ENCODE measurements at places on chromosomes 11 and 22. TPM values are rescaled to one million over a fixed set of nuclear protein-coding genes. Genes with fewer than 3 reads are reported as not detected.

ANGPTL5 gene
- polyA plus RNA-seq, result 0.38 TPM

PDE3B gene
- 0.96 TPM for polyA plus RNA-seq

VWCE gene
- polyA plus RNA-seq, result 11.0 TPM

MCAM gene
- polyA plus RNA-seq, result 223 TPM

TRIM6 gene
- 1.4 TPM for polyA plus RNA-seq

NPTXR gene
- 4.9 TPM for polyA plus RNA-seq

HBB gene
- polyA plus RNA-seq, result 273 TPM

CENPM gene
- 5.3 TPM for polyA plus RNA-seq

IL18 gene
- 0.40 TPM for polyA plus RNA-seq

TENM4 gene
- 5.2 TPM for polyA plus RNA-seq

INS gene
- polyA plus RNA-seq, result not detected

KRTAP5-8 gene
- polyA plus RNA-seq, result not detected

RAPSN gene
- 93.1 TPM for polyA plus RNA-seq

MFRP gene
- polyA plus RNA-seq, result not detected

TIRAP gene
- polyA plus RNA-seq, result 9.2 TPM

SUSD2 gene
- 0.91 TPM for polyA plus RNA-seq

TAGLN gene
- polyA plus RNA-seq, result 75.4 TPM

OR8D4 gene
- polyA plus RNA-seq, result 0.06 TPM

DCDC1 gene
- 0.29 TPM for polyA plus RNA-seq

MPST gene
- polyA plus RNA-seq, result 42.7 TPM

CD248 gene
- 76.4 TPM for polyA plus RNA-seq

ATG2A gene
- polyA plus RNA-seq, result 12.0 TPM

HMOX1 gene
- 12.3 TPM for polyA plus RNA-seq

ALX4 gene
- 2.4 TPM for polyA plus RNA-seq

SNX15 gene
- 25.1 TPM for polyA plus RNA-seq

OSBP2 gene
- polyA plus RNA-seq, result 5.0 TPM

APOL5 gene
- polyA plus RNA-seq, result 1.5 TPM

CCDC89 gene
- 2.8 TPM for polyA plus RNA-seq

MS4A4A gene
- 9.4 TPM for polyA plus RNA-seq

OR51L1 gene
- polyA plus RNA-seq, result 0.06 TPM

ENTHD1 gene
- not detected for polyA plus RNA-seq

APLNR gene
- polyA plus RNA-seq, result 86.9 TPM

MRGPRX4 gene
- polyA plus RNA-seq, result not detected

HYLS1 gene
- polyA plus RNA-seq, result 5.4 TPM

MUC15 gene
- not detected for polyA plus RNA-seq

ADM2 gene
- polyA plus RNA-seq, result 0.30 TPM

TMEM9B gene
- polyA plus RNA-seq, result 35.0 TPM

F2 gene
- not detected for polyA plus RNA-seq

DMC1 gene
- 5.0 TPM for polyA plus RNA-seq

DBX1 gene
- 5.3 TPM for polyA plus RNA-seq

EPS8L2 gene
- polyA plus RNA-seq, result 2.0 TPM

TMEM126A gene
- 37.3 TPM for polyA plus RNA-seq

IL17RA gene
- 2.6 TPM for polyA plus RNA-seq

RPLP2 gene
- 1,639 TPM for polyA plus RNA-seq

CASP5 gene
- not detected for polyA plus RNA-seq

SCGB2A2 gene
- not detected for polyA plus RNA-seq

KRTAP5-1 gene
- polyA plus RNA-seq, result 2.5 TPM

PHOX2A gene
- not detected for polyA plus RNA-seq

MS4A3 gene
- 0.80 TPM for polyA plus RNA-seq

IFITM10 gene
- polyA plus RNA-seq, result 0.81 TPM

Measured in forelimb muscle (tissue), 1 donor.